ENCODE measurements at places on chromosomes 4 and X.

DNA sequence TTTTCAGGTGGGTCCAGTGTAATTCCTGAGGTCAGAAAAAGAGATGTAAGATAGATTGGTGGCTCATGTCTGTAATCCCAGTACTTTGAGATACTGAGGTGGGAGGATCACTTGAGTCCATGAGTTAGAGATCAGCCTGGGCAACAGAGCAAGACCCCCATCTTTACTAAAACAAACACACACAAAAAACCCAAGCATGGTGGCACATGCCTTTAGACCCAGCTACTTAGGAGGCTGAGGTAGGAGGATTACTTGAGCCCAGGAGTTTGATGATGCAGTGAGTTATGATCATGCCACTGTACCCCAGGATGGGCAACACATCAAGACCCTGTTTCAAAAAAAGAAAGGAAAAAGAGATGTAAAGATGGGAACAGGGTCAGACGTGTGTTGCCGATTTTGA lies 857.4 kb upstream of the NDST4 start:
- no peak for DNase-seq

DNA sequence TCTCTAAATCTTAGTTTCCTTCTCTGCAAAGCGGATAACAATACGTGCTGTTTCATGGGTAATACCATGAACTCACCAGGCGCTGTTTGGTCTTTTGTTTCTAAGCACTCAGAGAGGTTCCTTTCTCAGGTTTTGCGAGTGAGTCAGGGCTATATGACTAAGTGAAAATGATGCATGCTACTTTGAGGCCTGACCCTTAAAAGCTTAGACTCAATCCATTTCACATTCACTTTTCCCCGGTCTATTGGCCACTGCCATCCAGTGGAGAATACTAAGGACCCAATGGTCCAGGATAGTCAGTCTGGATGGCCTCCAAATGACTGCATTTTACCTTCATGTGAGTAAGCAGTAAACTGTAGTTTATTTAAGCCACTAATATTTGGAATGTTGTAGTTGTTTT lies 400.8 kb upstream of the SLIT2 start:
- no peak for DNase-seq

GRCh38 chr4:102263024-102263787 lies 82.1 kb downstream of the SLC39A8 start:
- DNase-seq, result no peak

- no peak for DNase-seq
Measured at GRCh38 chrX:2917767-2918166, 11.4 kb downstream of the ARSD start.

DNA sequence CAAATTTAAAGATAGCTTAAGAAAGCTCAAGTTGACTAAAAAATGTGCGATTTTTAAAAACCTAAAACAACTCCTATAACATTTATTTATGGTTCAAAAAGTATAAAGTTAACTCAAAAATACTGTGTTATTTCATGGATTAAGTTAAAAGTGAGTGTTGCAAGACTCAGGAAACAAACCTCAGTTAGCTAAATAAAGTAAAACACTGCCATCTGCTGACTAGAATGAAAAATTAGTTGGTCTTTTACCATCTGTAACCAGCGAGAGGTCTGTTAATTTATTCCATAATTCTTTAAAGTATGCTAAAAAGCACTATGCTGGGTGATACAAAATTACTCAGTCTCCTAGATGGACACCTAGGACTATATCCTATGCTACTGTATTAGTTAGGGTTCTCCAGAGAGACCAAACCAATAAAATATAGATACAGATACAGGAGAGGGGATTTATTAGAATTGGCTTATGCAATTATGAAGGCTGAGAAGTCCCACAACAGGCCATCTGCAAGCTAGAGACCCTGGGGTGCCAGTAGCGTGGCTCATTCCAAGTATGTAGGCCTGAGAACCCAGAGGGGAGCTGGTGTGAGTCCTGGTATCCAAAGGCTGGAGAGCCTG lies 4.9 kb upstream of the WDFY3 start:
- DNase-seq, result no peak

GRCh38 chr4:76546759-76547742 lies 112.0 kb downstream of the SHROOM3 start:
- DNase-seq, result no peak

DNA sequence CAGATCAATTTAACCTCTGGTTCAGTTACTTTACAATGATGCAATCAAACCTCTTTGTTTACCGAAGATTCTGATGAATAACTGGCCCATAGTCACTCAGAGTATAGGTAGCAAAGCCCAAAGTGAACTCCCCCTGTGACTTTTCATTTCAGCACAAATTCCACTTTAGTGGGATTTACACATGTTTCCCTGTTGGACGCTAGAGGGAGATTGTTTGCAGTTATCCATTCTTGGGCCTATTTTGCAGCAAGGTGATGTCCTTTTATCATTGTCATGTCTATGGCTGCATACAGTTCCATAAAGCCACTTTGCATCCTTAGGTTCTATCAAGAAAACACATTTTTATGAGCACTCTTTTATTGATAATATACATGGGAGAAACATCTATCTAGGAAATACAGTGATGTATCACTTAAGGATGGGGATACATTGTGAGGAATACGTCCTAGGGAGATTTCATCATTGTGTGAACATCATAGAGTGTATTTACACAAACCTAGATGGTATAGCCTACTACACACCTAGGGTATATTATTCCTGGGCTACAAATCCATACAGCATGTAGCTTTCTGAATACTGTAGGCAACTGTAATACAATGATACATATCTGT lies 14.5 kb upstream of the DKK2 start:
- no peak for DNase-seq

DNA sequence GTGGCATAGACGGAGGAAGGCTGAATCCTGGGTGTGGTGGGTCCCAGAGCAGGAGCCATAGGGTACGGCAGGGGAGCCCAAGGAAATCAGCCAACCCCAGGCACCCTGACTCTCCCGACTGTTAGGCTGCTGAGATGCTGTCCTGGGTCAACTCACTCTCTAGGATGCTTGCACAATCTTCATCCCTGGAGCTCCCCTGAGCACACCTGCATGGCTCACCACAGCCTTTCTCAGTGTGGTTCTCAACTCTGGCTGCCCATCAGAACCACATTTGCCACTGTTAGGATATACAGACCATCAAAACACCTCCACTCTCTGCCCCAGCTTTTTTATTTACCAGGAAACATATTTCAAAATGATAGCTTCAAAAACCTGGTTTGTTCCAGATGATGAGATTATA lies 236.3 kb downstream of the FBXW7 start:
- no peak for DNase-seq

DNA sequence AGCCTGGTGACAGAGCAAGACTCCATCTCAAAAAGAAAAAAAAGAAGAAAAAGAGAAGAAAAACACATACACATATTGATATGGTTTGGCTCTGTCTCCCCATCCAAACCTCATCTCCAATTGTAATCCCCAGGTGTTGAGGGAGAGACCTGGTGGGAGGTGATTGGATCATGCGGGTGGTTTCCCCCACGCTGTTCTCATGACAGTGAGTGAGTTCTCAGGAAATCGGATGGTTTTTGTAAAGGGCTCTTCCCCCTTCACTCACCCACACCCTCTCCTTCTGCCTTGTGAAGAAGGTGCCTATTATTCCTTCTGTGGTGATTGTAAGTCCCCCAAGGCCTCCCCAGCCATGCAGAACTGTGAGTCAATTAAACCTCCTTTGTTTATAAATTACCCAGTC lies 68.4 kb downstream of the LDB2 start:
- no peak for DNase-seq

- DNase-seq, result no peak
Measured at GRCh38 chrX:12488771-12489170, 302.4 kb upstream of the PRPS2 start.

DNA sequence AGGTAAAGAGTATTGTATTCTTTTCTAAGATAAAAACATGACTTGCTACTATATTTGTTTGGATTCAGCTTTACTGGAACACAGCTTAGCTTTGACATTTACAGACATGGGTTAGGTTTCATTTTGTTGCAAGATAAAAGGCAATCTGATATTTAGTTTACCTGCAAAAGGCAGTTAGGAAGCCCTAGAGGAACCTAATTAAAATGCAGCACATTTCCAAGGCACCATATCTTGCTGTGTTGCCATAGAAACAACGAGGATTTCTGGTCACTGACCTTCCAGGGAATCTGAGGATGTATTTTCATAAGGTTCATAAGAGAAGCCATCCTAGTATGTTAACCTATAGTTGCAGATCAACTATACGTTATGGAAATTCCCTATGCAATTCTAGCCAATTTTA lies 116.0 kb downstream of the SNCA start:
- DNase-seq, result no peak

DNA sequence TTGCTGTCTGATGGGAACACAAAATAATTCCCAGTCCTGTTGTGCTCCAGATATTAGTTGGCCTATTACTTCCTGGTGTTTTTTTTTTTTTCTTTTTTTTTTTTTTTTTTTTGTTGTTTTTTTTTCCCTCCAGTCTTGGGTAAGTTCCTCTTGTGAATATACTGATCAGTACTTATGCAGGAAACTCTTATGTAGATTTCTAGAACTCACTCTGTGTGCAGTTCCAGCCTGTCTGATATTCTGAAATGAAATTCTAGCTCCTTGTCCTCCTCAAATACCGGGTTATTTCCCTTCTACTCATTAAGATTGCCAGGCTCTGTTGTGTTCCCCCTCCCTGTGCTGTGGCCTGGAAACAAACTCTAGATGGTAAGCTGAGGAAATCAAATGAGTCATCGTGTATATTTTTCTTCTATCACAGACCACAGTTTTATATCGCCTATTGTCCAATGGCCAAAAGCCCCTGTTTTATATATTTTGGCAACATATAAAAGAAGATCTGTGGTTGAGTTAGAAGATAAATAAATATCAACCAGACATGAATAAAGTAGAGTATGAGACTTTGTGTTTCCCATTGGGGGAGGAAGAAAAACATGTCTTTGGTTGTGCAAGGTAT lies 124.3 kb upstream of the UGT8 start:
- DNase-seq, result no peak

DNA sequence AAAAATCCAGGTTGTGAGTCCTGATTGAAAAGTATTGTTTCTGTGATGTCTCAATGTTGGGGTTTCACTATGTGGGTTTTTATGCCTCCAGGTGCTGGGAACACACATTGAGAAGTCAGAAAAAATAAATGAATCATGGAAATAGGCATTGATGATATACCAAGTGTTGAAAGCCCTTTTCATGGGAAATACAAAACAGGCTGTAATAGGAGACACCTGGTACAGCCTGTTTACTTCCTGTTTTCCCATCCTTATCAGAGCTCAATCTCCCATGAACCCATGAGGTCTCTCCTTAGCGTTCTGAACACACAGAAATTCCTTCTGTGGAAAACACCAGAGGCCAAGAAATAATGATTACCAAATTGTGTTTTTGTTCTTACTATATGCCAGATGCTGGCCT lies 106.3 kb upstream of the BOD1L1 start:
- no peak for DNase-seq

DNA sequence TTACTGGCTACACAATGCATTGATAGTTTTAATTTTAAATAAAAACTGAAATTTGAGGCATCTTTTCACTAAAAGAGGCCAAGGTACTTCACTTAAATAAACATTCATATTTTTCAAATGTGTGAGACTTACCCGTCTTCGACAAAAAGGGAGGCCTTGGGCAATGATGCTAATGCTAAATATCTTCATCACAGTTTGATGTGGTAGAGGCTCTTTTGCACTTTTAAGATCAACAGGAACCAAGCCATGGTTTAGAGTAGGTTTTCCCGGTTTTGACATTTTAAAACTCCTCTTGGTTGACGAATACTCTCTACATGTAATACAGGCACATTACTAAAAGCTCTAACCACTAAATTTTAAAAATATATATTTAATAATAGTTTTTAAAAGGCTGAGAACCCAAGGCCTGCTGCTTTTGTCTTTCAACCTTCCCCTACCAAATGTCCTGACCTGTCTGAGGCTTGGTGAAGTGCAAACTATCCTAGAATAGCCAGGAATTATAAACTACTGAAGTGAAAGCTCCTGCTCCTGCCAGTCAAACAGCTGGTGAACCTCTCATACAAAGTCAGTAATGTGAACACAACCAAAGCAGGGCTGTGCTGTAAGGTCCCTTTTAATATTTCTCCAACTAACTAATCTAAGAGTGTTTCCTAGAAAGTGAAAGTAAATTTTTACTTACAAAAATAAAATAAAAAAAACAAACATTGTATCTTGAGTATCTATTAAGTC lies 153.7 kb downstream of the FBXW7 start:
- no peak for DNase-seq
